ENCODE measurements at places on chromosomes 7 and 10.
A peak's percentile ranks its signal among the peaks of the same experiment; 100 is the strongest.

DNA sequence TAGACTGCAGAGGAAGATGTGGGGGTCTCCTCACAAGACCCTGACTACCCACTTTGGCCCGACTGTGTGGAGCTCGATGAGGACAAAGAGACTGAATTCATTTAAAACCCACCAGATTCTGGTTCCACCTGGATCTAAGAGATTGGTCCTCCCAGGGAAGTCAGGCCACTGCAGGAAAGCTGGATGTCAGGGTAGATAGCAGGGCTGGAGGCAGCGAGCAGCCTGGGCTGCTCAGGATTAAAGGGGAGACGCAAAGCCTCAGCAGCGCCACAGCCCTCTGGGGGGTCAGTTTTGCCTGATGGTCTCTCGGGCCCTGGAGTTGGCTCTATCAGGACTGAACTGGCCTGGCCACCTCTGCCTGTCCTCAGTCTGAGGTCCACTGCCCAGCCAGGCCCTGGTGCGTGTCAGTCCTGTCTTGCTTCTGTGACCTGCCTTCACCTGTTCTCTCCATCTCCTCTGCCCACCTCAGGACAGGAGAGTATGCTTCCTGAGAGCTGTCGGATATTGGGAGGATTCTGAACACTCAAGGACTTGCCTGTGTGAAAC, 12.2 kb upstream of the KLRG2 start:
- DNase-seq: no peak

- peak; percentile 29 for DNase-seq
Observed at GRCh38 chr7:124276005-124276622, 243.2 kb upstream of the TMEM229A start.

- DNase-seq: no peak
Observed at GRCh38 chr10:129694691-129695243, 227.7 kb downstream of the MGMT start.

DNA sequence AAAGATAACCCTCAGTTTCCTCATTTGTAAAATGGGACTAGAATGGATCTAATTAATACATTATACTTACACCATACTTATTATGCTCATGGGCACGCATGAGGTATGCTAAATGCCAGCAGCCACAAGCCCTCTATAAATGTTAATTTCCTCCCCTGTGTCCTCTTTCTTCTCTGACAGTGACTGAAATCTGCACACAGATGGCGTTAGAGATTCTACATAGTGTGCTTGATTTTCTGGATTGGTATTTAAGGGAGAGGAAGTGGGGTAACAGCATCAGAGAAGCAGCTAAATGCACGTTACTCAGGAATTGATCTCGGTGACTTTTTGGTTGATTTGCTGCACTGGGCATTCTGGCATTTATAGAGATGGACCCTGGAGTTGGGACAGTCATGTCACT, 568.5 kb downstream of the CALN1 start:
- DNase-seq: no peak

DNA sequence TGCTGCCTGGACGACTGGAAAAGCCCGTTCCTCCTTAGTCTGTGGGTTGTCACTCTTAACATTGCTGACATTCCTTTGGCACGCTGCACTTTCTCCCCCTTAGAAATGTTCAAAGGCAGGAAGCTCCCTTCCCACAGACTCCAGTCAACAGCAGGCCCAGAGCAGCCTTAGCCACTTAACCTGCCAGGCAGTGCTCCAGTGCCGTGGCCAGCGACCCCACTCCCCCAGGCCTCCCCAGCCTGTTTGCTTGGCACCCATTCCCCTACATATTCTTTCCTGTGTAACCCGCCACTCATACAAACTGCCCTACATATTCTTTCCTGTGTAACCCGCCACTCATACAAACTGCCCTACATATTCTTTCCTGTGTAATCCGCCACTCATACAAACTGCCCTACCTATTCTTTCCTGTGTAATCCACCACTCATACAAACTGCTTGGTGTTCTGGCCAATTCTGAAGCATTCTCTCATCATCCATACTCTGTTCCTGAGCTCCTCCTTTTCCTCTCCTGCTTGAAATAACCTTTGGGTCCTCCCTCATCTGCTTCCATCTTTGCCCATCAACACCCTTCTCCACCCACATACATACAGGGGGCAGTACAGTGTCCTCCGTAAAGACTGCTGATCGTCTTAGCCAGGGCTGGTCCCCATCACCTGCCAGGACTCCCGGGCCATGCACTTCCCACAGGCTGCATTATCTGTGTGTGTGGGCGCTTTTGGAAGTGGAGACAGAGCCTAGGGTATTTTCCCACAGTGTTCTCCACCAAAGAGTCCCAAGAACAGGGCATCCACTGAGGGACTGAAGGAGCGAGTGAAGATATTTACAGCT, 57.3 kb downstream of the ADARB2 start:
- DNase-seq: no peak

DNA sequence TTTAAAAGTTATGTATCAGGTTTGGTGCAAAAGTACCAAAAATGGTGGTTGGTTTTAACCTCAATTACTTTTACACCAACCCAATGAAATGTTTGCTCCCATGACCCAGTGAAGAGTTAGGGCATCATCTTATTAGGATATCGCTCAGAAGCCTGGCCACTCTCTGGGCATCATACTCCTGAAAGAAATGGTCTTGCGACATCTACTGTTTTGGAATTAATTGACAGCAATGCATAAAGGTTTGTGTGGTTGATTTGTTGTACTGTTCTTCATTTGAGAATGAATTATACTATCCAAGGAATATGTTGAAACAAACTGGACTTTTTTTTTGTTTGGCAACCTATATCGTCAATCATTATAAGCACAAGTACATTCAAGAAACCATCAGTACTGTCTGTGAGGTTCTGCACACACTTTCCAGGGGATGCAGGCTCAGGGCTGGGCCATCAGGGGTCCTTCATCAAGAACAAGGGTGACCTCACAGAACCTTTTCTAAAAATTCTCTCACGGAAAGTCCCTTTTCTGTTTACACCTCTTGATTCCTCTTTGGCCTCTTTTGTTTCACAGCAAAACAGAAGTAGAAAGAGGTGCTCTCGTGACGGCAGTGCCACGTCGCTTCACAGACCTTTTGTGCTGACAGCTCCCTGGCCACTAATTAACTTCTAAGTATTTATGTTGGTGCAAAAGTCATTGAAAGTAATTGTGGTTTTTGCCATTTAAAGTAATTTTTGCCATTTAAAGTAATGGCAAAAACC, 117.2 kb upstream of the KLF6 start:
- peak; percentile 64 for DNase-seq

DNA sequence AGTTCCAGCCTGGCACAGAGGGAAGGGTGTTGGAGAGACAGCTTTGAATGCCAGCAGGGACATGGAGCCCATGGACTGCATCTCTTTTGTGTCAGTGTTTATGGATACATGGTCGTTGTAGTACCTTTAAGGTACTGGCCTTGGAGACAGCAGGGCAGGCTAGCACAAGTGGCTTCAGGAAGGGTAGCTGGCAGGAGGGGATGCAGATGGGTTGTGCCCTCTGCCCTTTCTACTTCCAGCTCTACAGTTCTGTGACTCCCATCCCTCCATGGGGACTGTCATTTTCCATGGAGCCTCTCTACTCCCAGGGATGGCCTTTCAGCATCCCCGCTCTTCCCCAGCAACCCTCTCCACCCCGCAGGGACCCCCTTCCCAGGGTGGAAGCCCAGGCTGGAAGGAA, 25.1 kb downstream of the POLL start:
- DNase-seq: no peak

DNA sequence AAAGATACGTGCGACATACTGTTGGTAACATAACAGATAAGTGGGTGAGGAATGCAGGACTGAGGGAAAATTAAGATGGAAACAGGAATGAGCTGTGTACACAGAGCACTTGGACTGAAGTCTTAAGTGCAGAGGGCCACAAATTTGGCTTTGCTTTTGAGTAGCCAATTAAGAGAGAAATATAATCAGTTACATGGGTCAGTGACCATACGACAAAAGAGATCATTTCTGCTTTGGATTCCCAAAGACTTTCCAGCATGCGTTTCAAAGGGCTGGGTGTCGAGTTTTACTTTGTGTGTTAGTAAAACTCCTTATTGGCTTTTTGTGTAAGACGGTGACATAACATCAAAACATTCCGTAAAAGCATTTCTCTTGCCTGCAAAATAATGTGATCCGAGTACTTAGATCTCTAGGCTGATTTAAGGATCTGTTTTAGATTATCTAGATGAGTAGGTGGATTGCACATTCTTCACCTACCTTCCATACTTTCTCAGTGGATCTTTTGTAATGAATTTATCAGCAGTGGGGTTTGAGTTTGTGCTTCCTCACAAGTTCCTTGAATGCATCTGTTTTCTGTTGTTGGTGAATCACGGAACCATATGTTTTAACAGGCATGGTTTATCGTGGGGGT, 7.5 kb downstream of the RABGEF1 start:
- no peak for DNase-seq

DNA sequence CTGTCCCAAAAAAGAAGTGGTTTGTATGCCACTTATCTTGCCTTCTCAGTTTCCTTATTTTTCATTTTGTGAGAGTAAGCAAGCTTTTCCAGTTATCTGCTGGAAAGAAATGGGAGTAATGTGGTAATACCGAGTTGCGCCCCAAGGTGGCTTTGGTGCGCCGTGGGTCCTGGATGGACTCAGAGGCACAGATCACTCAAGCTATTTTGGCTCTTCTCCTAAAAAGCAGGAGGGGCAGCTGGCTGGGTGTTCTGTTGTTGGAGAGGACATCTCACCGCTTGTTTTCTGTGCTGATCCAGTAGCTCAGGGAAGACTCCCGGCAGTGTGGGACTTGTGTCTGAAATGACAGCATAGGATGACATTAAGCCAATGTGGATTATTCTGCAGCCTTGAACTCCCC, 16.4 kb downstream of the PRKRIP1 start:
- DNase-seq: no peak

DNA sequence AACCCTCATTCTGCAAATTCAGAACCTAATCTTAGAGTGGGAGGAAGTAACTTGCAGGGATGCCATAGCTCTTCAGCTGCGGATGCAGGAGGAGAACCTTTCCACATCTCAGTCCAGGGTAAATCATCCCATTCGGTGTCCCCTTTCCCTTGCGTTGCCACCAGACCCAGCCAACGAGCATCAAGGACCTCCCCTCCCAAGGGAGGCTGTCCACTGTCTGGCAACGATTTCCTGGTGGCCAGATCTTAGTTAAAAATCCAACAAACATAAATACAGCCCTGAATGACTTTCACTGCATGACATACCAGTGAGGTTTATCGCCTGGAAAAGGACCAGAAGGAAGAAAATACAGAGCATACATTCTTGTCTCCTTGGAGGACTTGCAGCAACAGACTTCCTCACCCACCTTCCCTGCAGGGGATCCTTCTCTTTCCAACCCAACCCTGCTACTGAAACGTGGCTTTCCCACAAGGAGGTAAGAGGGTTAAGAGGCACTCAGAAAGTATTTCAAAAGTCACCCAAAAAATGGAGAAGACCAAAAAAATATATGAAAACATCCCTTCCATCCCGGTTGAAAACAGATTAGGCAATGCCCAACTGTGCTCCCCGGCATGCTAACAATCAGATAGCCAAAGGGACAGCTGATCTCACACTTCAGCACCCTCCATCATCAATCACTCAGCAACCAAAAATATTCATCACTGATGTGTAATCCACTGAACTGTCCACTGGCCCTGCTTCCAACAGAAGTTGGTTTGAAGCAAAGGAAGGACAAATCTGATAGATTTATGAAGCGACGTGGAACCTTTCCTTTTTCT, 206.6 kb downstream of the TNS3 start:
- no peak for DNase-seq

DNA sequence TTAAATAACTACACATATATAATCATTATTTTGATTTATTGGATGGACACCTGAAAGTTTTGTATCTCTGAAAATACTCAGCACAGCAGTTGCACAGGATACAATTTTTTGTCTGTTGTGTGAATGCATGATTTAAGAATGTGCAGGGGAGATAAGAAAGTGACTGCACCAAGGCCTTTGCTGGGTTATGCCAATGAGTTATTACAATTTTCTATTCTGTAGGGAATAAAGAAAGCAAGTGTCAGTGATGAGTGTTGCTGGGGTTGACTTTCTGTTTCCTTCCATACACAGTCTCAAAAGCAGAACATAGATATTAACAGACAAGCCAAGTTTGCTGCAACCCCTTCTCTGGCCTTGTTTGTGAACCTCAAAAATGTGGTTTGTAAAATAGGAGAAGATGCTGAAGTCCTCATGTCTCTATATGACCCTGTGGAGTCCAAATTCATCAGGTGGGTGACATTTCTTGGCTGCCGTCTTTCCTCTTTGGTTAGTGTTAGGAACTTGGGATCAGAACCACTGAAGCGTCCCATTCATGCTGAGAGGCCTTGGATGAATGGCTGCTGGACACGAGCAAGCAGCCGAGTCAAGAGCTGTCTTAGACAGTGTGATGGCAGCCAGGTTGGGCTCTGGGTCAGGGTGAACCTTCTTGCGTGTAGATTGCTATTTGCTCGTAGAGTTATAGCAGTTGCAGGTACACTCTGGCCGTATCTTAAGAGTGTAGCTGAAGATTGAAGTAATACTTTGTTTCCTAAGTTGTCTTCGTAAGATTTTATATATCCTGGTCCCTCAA, 92.8 kb downstream of the DOCK1 start:
- DNase-seq: no peak

- DNase-seq: no peak
Observed at GRCh38 chr10:118315629-118316028, 26.5 kb downstream of the FAM204A start.

DNA sequence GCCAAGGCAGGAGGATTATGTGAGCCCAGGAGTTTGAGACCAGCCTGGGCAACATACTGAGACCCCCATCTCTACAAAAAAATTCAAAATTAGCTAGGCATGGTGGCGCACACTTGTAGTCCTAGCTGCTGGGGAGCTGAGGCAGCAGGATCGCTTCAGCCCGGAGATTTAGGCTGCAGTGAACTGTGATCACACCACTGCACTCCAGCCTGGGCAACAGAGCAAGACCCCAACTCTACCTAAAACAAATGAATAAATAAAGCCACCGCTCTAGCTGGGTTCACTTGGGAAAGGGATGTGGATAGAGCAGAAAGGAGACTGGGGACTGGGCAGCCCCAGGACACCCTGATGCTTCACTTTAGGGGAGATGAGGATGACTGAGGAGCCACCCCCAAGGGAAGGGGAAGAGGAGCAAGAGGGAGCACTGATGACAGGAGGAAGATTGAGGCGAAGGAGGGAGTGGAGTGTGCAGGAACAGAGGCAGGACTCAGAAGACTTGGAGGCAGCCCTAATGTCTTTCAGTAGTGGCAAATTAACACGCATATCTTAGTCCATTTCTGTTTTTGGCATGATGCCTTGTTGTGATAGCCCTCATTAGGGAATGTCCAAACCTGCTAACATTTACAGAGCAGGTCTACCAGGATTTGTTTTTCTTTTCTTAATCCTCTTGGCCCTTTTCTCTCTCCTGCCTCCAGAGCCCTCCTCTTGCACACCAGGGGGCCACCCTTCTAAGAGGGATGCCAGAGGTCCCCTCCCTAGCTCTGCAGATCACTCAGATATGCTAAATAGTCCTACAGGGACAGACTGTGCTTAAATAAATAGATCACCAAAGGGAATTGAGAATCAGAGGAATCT, 88.3 kb downstream of the C10orf105 start:
- DNase-seq: no peak

DNA sequence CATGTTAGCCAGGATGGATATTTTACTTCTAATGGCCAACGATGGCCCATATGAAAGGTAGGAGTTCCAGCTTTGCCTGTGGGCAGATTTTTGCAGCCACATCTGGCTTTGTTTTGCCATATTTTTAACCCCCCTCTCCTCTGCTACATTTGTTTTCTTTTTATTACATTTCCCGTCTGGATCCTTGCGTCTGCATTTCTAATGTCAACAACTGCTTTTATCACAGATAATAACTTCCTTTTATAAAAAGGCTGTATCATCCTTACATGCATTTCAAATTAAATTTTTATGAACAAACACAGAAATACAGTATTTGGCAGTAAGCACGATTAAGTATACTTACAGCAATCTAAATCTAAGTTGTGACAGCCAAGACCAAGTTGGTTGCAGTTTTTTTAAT, 156.0 kb downstream of the BAMBI start:
- no peak for DNase-seq

Measured in activated CD4-positive, alpha-beta T cell treated with anti-CD3 and anti-CD28 coated beads, Interleukin-10, Interleukin-2, amounts not matched to agents 100 ng/mL and 50 ng/mL, durations not matched to agents 16 hours and 8 hours (primary cell).